MG63 (cell line): ENCODE measurements at places on chromosomes 5 and 9. TPM values are rescaled to one million over a fixed set of nuclear protein-coding genes. Genes with fewer than 3 reads are reported as not detected.

GRCh38 chr9:86734771-86735170 lies 212.5 kb downstream of the GAS1 start:
- no peak for DNase-seq

DNA sequence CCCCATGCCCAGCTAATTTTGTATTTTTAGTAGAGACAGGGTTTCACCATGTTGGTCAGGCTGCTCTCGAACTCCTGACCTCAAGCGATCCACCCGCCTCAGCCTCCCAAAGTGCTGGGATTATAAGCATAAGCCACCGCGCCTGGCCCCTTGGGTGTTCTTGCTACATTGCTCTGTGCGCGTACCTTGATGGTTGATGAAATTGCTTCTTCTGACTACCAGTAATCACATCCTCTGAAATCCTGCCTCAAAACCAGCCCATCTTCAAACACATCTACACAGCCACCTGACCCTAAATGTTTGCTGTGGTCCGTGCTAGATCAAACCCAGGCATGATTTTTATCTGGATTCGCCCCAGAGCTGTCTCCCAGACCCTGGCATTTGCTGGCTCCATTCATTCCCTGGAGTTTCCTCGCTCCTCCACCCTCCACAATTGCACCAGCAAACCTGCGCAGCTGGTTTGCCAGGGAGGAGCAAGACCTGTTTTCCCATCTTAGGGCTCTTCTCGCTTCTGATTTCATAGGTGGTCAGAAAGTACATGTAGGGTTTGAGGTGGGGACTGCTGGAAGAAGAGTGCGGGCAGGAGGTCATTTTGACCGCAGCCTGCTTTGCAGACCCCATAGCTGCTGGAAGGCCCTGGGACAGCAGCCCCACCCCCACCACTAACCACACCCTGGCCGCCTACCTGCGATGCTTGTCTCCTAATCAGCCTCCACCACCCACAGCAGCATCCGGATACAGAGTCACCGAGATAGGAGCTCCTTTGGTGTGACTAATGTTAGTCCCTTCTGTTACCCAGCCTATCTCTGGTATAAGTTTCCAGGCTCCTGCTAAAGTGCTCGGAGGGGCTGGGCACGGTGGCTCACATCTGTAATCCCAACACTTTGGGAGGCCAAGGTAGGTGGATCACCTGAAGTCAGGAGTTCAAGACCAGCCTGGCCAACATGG lies 22.7 kb downstream of the SWI5 start:
- no peak for DNase-seq

DNA sequence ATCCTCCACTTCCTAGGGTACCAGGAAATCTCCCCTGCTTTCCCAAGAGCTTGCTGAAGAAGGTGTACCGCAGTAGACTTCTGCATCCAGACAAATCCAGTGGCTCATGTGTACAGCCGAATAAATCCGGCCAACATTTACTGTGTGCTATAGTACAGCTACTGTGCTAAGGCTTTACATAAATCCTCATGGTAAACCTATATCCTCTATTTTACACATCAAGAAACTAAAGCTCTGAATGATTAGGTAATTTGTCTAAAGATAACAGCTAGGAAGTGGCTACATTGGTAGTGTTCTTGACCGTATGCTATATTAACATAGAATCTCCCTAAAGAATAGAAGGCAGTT lies 511 bp upstream of the WDR41 start:
- DNase-seq = no peak

- DNase-seq = no peak
These were observed 545.4 kb upstream of the TLE4 start for GRCh38 chr9:79026316-79026715.

The GBGT1 gene
- total RNA-seq = 7.2 and 7.6 TPM in 2 replicates

GRCh38 chr9:2923766-2924379 lies 80.0 kb upstream of the PUM3 start:
- DNase-seq = no peak

DNA sequence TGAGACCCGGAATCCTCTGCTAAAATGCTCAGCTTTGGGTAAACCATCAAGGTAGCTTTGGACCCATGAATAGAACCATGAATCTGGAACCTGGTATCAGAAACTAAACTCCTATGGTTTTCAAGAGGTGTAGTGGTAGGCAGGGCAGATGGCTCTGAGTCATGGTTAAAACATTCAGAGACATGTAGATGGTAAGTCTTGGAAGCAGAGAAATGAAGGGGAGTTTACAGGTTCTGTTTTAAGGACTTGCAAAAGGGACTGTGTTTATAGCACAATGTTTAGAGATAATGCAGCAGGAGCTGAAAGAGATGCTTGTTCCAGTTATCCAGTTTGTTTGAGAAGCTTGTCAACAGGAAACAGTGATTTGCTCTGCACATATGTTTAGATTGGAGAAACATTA lies 36.0 kb upstream of the FBN2 start:
- no peak for DNase-seq

DNA sequence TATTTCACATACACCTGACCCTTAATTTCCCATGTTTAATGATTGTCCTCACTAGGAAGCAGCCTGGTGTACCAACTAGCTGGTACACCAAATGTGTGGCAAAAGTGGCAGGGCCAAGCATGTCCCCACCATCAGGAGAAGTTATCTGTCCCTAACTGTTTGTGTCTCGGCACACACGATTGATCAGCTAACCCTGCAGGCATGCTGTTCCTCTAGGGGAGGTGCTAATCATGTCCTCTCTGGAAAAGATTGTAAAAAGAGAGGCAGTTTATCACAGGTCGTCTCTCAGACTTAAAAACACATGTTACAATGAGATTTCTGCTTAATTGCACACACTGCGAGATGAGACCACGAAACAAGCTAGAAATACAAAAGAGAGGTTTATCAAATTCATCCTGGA lies 342.7 kb downstream of the DIRAS2 start:
- DNase-seq = no peak

GRCh38 chr5:43001748-43002147 lies 38.4 kb downstream of the ANXA2R start:
- no peak for DNase-seq

The SV2C gene
- not detected in 2 replicates for total RNA-seq

The SHLD3 gene
- total RNA-seq = 2.2 and 4.7 TPM in 2 replicates

The PNPLA7 gene
- not detected in 2 replicates for total RNA-seq

- DNase-seq = no peak
These were observed 49.7 kb upstream of the PLEKHG4B start for GRCh38 chr5:42250-42649.

DNA sequence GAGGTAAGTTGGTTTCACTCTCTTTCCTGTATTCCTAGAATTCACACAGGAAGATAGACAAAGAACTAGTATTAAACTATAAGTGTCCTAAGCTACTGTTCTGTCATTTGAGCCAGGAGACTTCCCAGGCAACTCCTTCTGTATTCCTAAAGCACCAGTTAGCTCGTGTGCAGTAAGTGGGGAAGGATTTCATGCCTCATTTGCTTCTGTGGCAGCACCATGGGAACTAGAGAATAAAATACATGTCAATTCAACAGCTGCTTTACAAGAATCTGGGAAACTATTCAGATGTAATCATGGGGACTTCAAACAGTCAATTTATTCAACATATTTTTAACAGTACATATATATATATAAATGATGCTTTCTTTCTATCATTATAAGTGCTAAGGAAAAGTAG lies 762.3 kb downstream of the PRELID2 start:
- DNase-seq = no peak

DNA sequence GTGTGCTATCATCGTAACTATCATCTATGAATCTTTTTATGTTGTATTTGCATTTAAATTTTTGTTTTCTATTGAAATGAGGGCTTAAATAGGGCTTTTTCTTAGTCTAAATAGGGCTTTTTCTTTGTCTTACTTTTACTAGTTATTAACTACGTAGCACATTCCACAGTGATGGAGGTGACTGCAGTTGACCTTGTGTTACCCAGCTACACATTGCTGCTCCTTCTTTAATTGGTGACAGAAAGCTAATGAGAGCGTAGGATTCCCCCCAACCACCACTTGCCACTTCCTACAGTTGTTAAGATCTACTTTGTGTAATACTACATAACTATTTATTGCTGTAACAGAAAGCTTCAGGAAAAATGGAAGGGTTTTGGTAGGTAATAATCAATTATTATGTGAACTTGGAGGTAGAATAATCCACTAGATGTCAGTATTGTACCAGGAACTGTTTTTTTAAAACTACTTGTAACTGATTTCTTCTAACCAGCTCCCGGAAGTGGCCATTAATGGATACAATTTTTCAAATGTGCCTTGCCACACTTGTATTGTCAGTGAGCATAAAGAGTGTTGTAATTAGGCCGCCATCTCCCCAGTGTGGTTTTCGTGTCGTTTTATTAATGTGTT lies 18.0 kb downstream of the MTRR start:
- no peak for DNase-seq

DNA sequence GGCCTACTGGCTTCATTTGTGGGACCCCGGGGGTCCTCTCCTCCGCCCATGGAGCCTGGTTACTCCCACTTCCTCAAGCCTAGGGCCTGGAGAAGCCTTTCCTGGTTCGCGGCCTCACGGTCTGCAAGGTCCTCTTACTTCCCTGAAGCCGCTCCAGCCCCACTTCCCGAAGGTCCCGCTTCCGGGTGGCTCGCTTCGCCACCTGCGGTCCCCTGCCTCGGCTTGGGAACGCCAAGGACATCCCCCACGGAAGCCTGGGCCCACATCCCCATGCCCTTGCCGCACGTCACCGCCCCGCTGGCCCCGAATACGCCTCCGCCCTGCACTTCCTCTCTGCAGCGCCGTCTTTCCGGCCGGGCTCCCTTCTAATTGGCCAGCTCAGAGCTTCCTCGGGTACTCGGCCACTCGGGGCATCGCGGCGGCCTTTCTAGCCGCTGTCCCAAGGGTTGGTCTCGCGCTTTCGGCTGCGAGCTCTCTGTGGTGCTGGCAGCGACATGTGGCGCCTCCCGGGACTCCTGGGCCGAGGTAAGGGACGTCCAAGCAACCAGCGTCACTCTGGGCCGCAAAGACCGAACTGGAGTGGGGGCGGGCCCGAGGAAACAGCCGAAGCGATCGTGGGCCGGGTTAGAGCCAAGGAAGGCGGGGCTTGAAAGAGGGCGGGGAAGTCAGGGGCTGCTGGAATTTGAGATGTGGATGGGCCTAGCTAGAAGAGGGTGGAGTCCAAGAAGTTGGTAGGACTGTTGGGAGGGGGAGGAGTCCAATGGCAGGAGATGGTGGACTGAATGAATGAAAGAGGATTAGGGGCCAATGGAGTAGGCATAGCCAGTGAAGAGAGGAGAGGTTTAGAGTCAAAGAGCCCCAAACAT lies at the start of gene DELE1:
Gene DELE1 (plus strand): TSS at position 424 of the 866 bp plus-strand sequence. CDS start 71 bp downstream, at position 495.
- peak; percentile 99 for DNase-seq
